Ammon's horn (tissue), 1 donor: ENCODE measurements at places on chromosomes 3 and 15.

DNA sequence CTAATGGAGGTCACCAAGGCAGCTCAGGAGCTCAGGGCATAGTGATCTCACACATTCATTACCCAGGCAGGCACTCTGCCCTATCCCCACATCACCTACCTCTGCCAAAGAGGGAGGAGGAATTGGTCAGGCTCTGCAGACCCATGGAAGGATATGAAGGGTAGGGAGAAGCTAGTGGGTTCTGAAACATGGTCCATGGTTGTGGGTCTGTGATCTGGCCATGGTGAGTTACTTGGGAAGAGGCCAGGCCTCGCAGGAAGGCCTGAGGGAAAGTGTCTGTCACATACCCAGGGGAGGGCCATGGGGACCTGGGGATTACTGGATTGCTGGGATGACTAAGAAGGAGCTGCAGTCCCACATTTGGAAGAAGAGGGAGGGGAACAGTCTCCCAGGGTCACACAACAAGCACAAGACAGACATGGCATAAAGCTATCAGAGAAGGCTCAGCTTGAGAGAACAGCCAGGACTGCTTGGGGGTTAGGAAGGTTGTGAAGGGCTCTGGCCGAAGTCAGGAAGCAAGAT, 1.4 kb upstream of the PRSS50 start:
- DNase-seq: no peak

DNA sequence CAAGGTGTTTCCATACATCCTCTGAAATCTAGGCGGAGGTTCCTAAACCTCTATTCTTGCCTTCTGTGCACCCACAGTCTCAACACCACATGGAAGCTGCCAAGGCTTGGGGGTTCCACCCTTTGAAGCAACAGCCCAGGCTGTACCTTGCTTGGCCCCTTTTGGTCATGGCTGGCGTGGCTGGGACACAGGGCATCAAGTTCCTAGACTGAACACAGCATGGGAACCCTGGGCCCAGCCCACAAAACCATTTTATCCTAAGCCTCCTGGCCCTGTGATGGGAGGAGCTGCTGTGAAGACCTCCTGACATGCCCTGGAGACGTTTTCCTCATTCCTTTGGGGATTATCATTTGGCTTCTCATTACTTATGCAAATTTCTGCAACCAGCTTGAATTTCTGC, 739.0 kb upstream of the NECTIN3 start:
- DNase-seq: no peak

DNA sequence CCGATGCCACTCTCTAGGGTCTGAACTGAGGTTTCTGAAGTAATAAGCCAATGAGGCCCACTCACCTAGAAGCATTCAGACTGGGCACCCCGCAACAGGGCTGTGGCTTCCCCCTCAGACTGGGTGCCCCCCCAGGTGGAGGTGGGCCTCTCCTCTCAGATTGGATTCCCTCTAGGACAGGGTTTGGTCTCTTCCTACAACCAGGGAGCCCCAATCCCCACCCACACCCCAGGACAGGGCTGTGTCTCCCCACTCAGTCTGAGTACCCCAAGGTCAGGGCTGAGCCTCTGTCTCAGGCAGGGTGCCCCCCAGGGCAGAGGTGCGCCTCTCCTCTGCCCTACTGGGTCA, 27.7 kb downstream of the PTH1R start:
- DNase-seq: no peak

DNA sequence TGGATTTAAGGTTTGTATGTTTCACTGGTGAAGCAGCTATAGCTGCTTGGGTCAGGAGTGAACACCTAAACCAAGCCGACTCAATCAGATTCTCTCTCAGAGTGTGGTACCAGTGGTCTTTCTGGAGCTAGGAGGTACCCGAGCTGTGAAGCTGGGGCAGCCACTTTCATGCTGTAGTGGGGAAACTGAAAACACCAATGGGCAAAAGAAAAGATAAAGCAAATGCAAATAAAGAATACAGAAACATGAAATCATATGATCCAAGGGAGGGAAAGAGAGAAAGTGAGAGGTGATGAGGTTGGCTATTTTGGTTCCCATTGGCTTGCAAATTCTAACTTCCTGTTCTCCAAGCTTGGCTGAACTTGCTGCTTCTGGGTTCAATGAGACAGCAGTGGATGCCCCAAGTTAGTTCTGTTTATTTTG, 212.3 kb upstream of the CFAP20DC start:
- no peak for DNase-seq
